GM10248 (cell line): ENCODE measurements at places on chromosomes 12 and 14.

- DNase-seq, result no peak
Observed at GRCh38 chr14:22629361-22629760, 14.8 kb downstream of the OR6J1 start.

- DNase-seq, result no peak
Observed at GRCh38 chr12:111251058-111251730, 117.7 kb downstream of the PHETA1 start.

DNA sequence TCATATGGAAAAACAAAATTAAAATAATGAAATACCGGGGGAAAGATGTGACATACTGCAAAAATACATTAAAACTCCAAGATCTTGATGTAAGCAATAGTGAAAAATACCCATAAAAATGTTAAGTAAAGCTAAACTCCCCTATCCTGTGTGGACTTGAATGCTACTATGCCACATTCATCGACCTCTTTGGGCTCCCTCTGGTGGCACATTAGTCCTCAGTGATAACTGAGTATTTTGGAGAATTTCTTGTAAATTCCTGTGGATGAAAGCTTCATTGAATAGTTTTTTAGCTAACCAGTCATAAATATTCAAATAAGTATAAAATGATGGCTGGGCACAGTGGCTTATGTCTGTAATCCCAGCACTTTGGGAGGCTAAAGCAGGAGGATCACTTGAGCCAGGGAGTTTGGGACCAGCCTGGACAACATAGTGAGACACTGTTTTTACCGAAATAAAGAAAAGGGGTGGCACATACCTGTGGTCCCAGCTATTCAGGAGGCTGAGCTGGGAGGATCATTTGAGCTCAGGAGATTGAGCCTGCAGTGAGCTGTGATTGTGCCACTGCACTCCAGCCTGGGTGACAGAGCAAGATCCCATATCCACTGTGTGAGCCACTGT lies 42.4 kb upstream of the SGPP1 start:
- peak; percentile 63 for DNase-seq

DNA sequence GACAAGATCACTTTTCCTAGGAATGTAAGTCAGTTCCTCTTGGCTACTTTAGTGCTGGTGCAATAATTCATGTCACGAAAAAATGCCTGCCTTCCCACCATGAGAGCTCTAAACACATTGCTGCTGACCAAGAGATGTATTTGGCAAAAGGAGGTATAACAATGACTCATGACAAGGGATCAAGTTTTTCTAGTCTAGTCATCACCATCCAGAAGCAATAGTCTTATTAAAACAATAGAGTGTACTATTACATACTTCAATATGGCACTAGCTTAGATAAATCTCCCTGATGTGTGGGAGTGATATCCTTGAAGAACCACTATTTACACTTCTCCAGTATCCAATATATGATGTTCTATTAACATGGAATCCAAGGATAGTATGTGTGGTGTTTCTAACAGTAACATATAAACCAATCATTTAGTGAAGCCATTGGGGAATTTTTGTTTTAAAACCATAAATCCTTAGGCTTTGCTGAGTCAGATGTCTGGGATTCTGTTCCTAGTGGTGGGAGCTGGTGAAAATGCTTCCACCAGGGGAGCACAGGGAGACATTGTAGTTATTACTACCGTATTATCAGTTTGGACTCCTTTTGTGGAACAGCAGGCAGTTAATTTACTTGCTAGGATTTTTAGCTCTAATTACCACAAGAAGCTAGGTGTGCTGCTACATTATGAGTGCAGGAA lies 1387.5 kb downstream of the LRFN5 start:
- DNase-seq, result no peak

GRCh38 chr12:6758506-6759095 lies 5.7 kb upstream of the MLF2 start:
- DNase-seq, result no peak

GRCh38 chr14:52103416-52103815 lies 34.6 kb upstream of the NID2 start:
- DNase-seq, result no peak
